Dermis microvascular lymphatic vessel endothelial cell (primary cell): ENCODE measurements at places on chromosomes 6 and 20.
A peak's percentile ranks its signal among the peaks of the same experiment; 100 is the strongest.

DNA sequence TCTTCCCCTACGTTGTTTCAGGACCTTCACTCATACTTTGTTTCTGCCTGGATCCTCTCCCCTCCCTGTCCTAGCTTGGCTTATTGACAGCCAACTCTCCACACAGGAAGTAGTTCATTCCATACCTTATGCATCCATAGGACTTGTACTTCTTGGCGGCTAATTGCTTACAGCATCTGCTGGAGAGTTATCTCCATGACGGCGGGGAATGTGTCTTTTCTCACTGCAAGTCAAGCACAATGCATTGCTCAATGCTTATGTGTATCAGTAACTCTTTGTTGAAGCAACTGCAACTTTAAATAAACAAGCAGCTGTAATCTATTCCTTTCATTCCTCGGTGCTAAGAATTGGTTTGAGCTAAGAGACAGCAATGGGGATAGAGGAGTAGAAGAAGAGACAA lies 551.3 kb upstream of the EPHA7 start:
- DNase-seq, result no peak

- DNase-seq, result no peak
Observed at GRCh38 chr6:167448378-167448777, 123.5 kb downstream of the TTLL2 start.

- no peak for DNase-seq
Observed at GRCh38 chr6:148557796-148558321, 189.0 kb upstream of the UST start.

- DNase-seq, result no peak
Observed at GRCh38 chr20:652615-653109, 338 bp downstream of the SRXN1 start.

DNA sequence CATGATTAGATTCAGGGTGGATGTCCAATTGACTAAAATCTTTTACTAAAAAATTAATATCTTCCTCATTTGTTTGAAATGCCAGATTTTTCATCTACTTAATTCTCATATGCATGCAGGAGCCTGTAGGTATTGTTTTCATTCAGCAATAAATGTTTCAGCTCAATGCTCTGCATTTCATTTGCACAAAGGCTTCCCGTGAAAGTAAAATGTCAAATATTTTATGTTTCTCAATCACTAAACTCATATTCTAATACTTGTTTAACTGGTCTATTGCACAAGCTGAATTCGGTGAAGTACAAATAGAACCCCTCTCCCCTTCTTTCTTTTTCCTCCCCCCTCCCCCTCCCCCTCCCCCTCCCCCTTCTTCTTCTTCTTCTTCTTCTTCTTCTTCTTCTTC lies 175.9 kb downstream of the MCHR2 start:
- DNase-seq, result no peak

- peak; percentile 61 for DNase-seq
Observed at GRCh38 chr20:45095805-45096238, 5.1 kb downstream of the KCNS1 start.

DNA sequence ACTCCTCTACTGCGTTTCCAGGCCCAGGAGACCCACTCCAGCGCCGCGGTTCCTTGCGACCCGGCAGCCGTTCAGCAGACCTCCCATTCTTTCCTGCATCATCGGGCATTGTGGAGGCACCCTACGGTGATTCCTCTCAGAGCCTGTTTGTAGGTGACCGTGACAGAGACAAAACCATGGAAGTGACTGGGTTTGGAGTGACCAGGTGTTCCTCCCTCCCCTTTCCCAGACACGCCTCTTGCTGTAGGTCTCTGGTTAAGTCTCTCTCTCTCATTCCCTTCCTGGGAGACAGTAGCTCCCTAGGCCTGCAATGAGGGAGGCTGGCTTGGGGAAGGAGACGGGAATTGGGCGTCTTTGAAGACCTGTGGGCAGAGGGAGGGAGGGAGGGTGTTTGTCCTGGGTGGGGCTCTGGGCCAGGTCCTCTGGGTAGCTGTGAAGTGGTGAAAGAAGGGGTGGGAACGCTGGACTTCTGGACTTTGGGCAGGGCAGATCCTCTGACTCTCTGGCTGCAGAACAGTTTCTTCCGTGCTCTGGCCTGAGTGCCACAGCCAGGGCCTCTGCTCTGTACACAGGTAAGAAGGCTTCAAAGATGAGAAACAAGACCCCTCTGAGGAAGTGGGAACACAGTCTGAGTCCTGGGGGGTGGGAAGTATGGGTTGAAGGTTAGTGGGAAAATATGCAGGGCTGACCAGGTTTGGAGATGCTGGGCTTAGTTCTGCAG lies 763 bp downstream of the KLC4 start:
- DNase-seq, result no peak

DNA sequence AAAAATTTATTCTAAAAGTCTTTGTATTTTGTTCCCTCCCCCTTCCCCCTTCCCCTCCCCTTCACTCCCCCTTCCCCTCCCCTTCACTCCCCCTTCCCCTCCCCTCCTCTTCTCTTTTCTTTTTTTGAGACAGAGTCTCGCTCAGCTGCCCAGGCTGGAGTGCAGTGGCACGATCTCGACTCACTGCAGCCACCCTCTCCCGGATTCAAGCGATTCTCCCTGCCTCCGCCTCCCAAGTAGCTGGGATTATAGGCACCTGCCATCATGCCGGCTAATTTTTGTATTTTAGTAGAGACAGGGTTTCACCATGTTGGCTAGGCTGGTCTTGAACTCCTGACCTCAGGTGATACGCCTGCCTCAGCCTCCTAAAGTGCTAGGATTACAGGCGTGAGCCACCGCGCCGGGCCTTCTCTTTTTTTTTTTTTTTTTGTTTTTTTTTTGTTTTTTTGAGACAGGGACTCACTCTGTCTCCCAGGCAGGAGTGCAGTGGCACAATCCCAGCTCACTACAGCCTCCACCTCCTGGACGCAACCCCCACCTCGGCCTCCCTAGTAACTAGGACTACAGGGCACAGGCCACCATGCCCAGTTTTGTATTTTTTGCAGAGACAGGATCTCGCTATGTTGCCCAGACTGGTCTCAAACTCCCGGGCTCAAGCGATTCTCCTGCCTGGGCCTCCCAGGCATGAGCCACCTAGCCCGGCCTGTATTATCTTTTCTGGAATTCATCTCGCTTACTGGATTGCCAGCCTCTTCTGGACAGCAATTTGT lies 1.1 kb upstream of the AFG1L start:
- DNase-seq, result no peak
